ENCODE measurements at places on chromosomes 1 and 21.

GRCh38 chr1:231170875-231171274 lies 9.0 kb downstream of the TRIM67 start:
- DNase-seq, result no peak

DNA sequence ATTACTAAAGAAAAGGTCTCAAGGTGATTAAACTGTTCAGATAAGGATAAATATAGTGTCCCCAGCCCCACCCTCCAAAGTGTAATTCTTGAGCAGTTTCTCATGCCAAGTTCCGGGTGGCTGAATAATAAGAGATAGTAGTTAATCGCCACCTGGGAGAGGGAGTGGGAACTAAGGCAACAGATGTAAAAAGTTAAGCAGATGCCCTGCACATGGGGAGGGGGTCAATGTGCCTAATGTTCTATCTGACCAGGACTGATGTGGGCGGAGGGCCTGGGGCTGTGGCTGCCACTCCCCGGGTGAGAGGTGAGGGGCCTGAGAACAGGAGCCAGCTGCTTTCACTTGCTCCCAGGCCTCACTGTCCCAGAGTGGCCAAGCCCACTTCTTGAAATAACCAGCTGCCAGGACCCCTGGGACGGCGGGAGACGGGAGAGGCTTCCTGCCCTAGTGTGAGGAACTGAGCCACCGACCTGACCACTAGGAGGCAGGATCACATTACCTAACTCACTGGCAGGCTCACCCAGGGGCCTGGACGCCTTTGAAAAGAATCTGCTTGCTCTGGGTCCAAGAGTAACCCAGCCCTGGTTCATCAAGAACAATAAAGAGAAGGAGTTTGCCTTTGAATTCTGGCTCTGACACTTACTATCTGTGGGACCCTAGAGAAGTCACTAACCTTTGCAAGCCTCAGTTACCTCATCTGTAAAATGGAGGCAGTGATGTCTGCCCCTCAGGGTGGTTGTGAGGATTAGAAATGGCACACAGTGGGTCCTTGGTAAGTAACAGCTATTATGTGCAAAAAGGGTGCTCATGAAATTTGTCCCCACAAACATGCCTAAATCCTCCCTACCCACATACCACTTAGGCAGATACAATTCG lies 179.2 kb downstream of the ATG4C start:
- peak; percentile 18 for DNase-seq

DNA sequence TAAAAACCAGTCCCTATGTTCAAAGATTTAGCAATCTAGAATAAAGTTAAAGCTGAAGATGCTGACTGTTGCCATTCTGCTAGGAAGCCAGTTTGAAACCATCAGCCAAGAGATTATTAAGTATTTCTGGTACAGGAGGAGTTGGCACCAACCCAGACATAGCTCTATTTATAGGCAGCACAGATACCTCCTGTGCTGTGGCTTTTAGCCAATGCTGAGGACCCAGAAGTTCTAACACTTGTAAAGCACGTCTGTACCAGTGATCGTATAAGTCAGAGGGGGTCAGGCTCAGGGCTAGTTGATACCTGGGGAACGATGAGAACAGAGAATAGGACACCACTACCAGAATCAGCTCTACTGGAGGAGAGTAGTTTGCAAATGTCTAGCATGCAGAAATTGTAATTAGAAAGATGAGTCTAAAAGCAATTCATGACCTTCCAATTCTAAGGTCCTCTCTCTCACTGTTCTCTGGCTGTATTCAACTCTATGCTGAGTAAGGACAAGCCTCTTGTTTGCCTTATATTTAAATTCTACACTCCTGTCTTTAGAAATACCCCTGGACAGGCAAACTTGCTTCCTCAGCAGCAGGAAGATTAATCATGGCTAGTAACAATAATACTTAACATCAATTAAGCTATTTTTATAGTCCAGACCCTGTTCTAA lies 96.8 kb upstream of the PALMD start:
- DNase-seq, result no peak

GRCh38 chr1:220957233-220957605 lies 78.0 kb downstream of the HLX start:
- no peak for DNase-seq

DNA sequence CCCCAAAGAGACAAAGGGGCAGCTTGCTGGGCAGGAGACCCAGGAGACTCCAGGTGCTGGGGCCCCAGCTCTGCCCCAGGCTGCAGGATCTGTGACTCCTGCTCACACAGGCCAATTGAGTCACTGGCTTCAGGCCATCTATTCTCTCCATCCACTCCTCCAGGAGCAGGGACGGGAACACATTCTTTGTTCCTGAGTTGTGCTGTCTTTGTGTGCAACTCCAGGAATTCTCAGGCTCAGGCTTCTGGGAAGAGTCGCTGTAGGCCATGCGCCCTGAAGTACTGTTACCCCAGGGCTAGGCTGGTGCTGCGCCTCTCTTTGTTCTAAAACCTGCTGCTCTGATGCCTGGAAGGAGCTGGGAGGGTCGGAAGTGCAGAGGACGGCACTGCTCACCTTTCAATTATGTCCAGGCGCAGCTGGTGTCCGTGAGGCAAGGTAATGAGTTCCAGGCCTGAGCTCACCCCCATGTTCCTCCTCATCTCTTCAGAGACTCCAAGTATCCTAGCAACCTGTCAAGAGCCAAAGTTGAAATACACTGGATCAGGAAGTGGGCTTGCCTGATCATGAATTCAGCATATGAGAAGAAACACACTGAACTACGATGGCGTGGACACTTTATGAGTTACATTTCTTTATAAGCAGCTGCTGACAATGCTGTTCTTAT lies 105.9 kb downstream of the BCAR3 start:
- no peak for DNase-seq

GRCh38 chr1:25832336-25833037 lies 12.7 kb downstream of the MTFR1L start:
- DNase-seq, result no peak

GRCh38 chr1:1376551-1377226 lies 1.7 kb upstream of the AURKAIP1 start:
- no peak for DNase-seq

- no peak for DNase-seq
Measured at GRCh38 chr1:205950280-205950679, 7.0 kb upstream of the SLC26A9 start.

DNA sequence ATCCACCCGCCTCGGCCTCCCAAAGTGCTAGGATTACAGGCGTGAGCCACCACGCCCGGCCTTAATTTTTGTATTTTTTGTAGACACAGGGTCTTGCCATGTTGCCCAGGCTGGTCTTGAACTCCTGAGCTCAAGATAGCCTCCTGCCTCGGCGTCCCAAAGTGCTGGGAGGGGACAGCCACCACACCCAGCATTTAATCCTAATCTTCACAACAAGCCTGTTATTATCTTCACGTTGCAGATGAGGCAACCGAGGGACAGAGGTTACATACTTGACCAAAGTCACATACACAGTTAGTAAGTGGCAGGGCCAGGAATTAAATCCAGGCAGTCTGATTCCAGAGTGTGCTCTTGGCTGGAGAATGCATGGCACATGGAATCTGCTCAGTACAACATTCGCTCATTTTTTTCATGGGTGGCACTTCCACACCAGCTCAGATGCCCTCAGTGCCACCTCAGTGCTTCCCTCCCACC lies 4.8 kb upstream of the GPR37L1 start:
- DNase-seq, result no peak

DNA sequence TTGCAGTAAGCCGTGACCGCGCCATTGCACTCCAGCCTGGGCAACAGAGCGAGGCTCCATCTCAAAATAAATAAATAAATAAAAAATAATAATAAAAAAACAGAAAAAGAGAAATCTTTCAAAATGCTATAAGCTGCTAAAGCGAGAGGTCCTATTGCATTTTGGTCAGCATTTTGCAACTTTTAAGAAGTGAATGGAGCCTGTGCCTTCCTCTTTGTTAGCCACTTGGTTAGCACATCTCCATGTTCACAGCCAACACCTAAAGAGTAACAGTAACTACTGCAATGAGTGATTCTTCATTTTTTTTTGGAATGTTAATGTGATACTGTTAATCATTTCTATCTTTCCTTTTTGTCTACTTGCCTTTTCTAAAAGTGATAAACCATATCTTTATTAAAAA lies 80.6 kb downstream of the ERG start:
- no peak for DNase-seq

GRCh38 chr1:3036447-3037280 lies 15.4 kb downstream of the ACTRT2 start:
- DNase-seq, result no peak

DNA sequence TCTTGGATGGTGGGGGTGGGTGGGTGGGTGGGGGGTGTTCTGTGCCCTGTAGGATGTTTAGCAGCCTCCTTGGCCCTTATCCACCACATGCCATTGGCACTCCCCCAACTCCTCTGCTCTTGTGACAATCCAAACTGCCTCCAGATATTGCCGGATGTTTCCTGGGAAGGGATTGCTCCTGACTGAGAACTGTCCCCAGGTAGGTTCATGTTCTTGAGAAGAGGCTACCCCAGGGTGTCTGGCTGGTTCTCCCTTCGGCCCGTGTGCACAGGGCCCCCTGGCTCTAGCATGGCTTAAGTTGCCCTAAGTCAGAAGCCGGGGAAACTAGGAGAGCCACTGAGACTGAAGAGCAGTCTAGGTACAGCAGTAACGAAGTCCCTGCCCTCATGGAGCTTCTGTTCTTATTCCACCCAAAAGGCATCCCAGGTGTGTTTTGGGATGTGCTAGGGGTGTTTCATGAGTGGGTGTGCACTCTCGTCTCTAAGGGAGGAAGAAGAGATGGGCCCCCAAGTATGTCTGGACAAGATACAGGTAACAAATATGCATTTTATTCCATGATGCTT lies 19.8 kb upstream of the THRAP3 start:
- DNase-seq, result no peak

DNA sequence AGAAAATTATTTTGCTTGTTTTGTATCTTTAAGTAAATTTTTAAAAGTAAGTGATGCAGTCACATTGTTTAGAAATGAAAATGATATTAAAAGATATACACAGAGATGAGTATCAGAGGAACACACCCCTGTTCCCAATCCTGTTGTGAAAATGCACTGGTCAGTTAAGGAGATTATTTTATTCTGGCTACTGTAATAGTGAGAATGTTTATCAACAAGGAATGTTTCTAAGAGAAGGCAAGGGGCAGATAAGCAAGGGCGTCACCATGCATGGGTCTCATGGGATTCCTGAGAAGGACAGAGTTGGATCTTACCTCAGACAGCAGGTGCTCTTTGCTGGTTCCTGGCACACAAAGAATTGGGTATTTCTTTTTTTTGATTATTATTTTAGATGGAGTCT lies 21.8 kb downstream of the C1orf52 start:
- DNase-seq, result no peak

DNA sequence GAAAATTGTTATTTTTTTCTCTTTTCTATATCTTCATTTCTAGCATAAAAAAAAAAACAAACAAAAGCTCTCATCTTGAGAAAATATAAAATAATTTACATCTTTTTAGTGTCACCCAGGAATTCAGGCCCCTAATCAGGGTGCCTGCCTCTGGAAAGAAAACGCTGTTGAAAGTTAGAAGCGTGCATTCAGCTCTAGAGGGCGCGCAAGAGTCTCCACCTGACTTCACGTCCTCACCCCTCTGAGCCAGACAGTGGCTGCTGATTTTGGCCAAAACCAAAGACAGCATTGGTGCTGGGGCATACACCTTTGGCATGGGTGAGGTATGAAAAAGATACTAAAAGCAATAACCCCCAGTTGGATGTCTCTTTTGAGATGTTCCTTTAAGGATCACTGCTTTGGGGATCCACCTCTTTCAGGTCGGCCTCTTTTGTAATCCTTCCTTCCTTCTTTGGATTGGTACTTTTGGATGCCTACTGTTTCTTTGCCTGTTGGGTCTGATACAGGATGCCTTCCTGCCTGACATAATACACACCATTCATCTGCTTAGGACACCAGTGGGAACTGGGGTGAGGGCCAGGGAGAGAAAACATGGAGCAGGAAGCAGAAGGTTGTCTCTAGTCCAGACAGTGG lies 77.6 kb upstream of the CHRM3 start:
- peak; percentile 8 for DNase-seq

- no peak for DNase-seq
Measured at GRCh38 chr1:77642196-77642595, 40.3 kb downstream of the ZZZ3 start.

DNA sequence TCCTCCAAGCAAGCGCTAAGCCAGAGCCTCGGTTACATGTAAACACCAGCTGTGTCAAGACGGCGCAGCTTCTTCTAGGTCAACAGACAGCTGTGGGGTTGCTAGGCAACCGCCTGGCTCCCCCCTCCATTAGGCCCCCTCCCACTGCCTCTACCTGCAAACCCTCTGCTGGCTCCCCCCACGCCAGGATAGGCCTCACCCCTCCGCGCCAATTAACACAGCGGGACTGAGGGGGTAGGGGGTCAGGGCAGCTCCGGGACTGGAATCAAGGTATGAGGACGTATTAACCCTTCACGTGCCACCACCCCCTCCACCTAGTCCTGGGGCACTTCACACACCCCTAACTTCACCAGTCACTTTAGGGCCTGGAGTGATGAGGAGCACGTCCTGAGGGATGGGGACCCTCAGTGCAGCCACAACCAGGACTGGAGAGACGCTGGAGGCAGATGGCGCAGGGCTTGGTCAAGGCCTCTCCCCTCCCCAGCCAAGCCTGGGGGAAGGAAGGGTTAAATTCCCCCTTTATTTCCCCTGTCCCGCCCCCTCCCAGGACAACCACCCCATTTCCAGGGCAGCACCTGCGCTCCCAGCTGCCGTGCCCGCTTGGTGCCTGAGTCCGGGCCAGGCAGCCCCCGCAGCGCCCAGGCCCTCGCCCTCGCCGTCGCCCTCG lies 37.4 kb upstream of the WASF2 start:
- DNase-seq, result peak; percentile 40

- DNase-seq, result peak; percentile 4
Measured at GRCh38 chr1:109759513-109760334, 4.0 kb downstream of the EPS8L3 start.

DNA sequence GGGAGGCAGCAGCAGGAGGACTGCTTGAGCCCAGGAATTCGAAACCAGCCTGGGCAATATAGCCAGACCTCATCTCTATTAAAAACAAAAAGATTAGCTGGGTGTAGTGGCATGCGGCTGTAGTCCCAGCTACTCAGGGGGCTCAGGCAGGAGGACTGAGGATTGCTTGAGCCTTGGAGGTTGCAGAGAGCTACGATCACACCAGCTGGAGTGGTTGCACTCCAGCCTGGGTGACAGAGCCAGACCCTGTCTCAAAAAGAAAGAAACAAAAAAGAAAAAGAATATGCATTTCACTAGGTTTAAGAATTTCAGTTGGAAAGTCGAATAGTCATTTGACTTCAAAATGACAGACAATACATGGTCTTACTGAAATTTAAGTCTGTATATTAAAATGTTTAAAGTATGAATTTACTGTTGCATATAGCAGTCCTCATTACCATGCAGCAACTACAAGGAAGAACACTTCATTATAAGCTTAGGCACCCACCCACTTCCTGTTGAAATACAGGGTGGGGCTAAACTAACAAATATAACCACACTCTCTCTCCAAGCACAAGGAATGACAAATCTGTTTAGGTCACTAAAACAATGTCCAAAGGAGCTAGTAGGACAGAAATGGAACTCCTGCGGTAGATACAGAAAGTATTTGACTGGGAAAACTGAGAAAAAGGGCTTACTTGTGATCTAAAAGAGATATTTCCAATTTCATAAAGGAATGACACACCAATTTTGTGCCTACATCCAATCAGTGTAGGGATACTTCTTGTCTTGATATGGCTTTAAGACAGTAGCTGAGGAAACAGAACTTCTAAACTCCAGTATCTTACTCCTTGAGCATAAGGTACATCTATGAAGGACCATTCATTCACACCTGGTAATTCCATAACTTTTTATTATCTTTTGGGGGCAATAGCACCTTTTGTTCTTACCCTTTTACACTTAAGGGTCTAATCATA lies 44.1 kb downstream of the GPR3 start:
- no peak for DNase-seq
